Heart left ventricle (tissue), 16 donors: ENCODE measurements at places on chromosomes 5 and 9. TPM values are rescaled to one million over a fixed set of nuclear protein-coding genes. Genes with fewer than 3 reads are reported as not detected.

GRCh38 chr5:139103762-139104161, 94.4 kb downstream of the SIL1 start:
- no peak overlapping the region for H3K4me3 ChIP-seq
- H3K27ac ChIP-seq, result no peak overlapping the region
- H3K27me3 ChIP-seq, result no peaks in the 10 kb centered on the region

DNA sequence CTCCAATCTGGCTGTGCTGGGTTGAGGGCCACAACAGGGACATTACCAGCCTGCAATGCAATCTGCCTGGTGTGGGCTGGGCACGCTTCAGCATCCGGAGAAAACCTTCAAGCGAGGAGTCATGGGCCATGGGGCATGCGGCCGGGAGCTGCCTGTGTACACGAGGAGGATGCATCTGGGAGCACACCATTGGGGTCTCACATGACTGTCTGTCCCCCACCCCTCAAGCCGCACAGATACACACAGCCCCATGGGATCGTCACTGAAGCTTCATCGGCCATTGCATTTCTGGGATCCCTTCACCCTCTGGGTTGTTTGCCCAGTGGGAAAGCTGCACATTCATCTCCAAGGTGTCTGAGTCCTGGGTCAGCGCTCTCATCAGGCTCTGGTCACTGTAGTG, 9.9 kb downstream of the LCN1 start:
- no peaks in the 10 kb centered on the region for H3K36me3 ChIP-seq
- no peaks in the 10 kb centered on the region for H3K4me1 ChIP-seq
- DNase-seq, result no peak
- H3K27me3 ChIP-seq, result no peaks in the 10 kb centered on the region

NIPAL4 gene
- total RNA-seq, result 0.12 TPM

DNA sequence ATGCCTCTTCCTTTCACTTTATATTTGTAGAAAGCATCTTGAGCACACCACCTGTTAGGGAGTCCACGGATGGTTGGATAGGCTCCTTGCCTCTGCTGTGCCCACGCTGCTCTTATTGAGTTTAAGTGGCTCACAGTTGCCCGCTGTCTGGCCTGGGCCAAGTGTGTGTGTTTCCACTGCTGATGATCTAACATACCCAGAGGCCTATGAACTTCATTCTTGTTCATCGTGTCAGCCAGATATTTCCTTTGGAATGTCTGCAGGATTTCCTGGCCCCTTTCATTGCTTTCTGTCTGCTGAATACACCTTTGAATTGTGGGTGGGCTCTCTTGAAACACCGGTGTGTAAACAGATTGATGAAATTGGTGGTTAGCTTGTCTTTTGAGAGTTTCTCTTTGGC, 46.6 kb downstream of the MVB12B start:
- H3K4me3 ChIP-seq, result no peak overlapping the region
- no peak overlapping the region for H3K27ac ChIP-seq
- peaks cover 6% of the 10 kb centered on the region for H3K4me1 ChIP-seq
- peaks cover 5% of the 10 kb centered on the region for H3K36me3 ChIP-seq
- no peak for DNase-seq

GRCh38 chr5:37283214-37283820, 34.1 kb upstream of the CPLANE1 start:
- no peak overlapping the region for H3K27ac ChIP-seq
- H3K4me1 ChIP-seq, result no peaks in the 10 kb centered on the region
- no peaks in the 10 kb centered on the region for H3K36me3 ChIP-seq
- H3K27me3 ChIP-seq, result no peaks in the 10 kb centered on the region

DNA sequence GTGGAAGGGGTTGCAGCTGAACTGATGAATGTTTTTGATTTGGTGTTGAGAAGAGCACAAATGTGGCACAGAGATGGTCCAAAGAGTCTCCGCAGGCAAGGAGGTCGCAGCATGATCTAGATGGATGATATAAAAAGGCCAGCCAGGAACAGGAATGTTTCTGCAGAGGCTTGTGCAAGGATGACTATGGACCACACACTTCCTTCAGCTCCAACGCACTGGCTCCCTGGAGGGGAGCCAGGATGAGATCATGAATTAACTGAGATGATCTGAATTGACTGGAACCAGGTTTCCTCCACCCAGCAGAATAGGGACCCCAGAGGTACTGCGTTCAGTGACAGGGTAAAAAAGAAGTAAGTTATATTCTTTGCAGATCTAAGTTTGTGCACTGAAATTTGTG, 89.0 kb downstream of the ARSB start:
- H3K4me3 ChIP-seq, result no peak overlapping the region
- no peaks in the 10 kb centered on the region for H3K4me1 ChIP-seq
- H3K27ac ChIP-seq, result no peak overlapping the region
- H3K27me3 ChIP-seq, result no peaks in the 10 kb centered on the region
- no peaks in the 10 kb centered on the region for H3K36me3 ChIP-seq

GRCh38 chr5:38541174-38541725, 15.2 kb downstream of the LIFR start:
- H3K27me3 ChIP-seq, result no peaks in the 10 kb centered on the region
- peaks cover 44% of the 10 kb centered on the region for H3K4me1 ChIP-seq
- no peak overlapping the region for H3K4me3 ChIP-seq
- no peaks in the 10 kb centered on the region for H3K36me3 ChIP-seq
- H3K27ac ChIP-seq, result no peak overlapping the region

CYLC2 gene
- not detected for total RNA-seq

DNA sequence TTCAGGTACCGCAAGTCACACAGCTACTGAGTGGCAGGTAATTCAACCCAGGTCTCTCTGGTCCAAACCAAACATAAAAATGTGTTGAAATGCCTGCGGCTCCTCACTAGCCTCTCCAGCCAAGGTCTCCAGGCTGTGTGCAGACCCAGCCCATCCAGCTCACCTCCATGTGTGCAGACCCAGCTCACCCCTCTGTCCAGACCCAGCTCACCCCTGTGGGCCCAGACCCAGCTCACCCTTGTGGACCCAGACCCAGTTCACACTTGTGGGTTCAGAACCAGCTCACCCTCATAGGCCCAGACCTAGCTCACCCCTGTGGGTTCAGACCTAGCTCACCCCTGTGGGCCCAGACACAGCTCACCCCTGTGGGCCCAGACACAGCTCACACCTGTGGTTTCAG, 188.0 kb upstream of the ADCY2 start:
- no peaks in the 10 kb centered on the region for H3K27me3 ChIP-seq
- H3K36me3 ChIP-seq, result no peaks in the 10 kb centered on the region
- no peak overlapping the region for H3K4me3 ChIP-seq
- no peaks in the 10 kb centered on the region for H3K4me1 ChIP-seq
- DNase-seq, result no peak

DNA sequence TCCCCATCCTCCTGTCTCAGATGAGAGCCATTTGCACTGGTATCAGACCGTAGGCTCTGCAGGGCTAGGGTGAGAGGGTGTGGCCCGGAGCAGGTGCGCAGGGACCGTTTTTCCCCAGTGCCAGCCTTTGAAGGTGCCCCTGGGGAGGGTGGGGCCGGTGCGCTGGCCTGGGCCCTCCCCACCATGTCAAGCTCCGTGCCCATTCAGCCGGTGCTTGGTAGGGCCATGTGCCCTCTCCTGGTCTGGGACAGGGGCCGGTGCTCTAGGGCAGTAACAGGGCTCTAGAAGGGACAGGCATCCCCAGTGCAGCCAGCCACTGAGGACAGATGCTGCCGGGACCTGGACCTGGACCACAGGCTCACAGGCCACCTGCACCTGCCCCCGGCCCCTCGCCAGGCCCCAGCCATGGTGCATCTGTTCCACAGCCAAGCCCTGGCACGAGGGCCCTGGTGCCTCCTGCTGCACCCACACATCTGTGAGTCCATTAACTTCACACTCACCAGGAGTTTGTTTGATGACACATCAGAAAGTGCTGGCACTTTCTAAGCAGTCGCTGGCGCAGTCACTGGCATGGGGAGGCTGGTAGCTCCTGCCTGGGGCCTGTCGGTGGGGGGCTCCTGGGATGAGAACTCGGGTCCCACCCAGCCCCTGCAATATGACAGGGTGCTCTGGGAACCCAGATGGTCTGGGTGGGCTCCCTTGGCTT, 5.0 kb upstream of the QRFP start:
- no peaks in the 10 kb centered on the region for H3K36me3 ChIP-seq
- H3K4me1 ChIP-seq, result no peaks in the 10 kb centered on the region
- H3K27me3 ChIP-seq, result peaks cover 34% of the 10 kb centered on the region
- no peak overlapping the region for H3K4me3 ChIP-seq
- no peak overlapping the region for H3K27ac ChIP-seq

PTGER4 gene
- total RNA-seq, result 24.5 TPM

DNA sequence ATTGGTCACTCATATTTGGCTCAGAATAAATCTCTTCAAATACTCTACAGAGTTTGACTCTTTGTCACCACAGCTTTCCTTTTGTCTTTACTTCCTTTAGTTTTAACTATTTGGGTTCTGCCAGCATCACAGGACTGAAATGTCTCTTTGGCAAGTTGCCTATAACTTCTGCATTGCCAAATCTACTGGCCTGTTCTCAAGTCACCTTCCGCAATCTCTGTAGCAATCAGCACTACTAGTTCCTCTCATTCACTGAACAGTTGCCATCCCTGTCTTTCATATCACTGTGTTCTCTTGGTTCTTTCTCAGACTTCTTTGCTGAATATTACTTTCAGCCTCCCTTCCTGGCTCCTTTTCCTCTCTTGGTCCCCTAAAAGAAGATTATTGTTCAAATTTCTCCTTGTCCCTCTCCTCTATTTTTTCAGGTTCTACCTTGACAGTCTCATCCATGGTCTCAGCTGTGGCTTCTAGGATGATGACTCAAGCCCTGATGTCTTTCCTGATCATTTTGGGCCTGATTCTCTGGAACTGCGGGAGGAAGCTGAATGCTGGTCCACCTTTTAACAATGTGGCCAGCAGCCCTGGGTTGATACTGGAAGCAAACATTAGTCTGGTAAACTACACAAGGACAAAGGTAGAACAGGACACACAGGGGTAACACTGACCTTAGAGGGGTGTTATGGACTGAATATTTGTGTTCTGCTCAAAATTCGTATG, 44.0 kb upstream of the LIFR start:
- H3K4me1 ChIP-seq, result peaks cover 32% of the 10 kb centered on the region
- H3K27ac ChIP-seq, result no peak overlapping the region
- no peaks in the 10 kb centered on the region for H3K27me3 ChIP-seq
- H3K36me3 ChIP-seq, result no peaks in the 10 kb centered on the region
- DNase-seq, result no peak
- no peak overlapping the region for H3K4me3 ChIP-seq

- peak overlapping the region; percentile 78 for H3K4me3 ChIP-seq
- peaks cover 31% of the 10 kb centered on the region for H3K4me1 ChIP-seq
- DNase-seq, result peak; percentile 79
Measured at GRCh38 chr9:75088646-75089372, 495 bp downstream of the OSTF1 start.

SHOC1 gene
- not detected for total RNA-seq

DNA sequence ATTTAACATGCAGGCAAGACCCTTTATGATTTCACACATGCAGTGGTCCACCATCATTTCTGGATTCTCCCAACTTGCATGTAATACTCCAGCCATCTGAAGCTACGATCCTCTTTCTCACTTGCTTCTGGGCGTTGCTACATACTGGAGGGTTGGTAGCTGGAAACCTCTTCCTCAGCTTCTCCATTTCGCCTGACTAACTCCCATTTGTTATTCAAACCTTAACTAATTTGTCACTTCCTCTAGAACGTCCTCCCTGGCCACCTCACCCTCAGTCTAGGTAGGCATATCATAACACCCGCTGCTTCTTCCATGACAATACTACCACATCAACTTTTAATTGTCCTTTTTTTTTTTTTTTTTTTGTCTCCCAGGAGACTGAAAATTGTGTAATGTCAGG, 72.6 kb upstream of the EQTN start:
- H3K36me3 ChIP-seq, result no peaks in the 10 kb centered on the region
- H3K27ac ChIP-seq, result no peak overlapping the region
- H3K4me1 ChIP-seq, result no peaks in the 10 kb centered on the region
- no peaks in the 10 kb centered on the region for H3K27me3 ChIP-seq
- DNase-seq, result no peak

PKD2L2 gene
- 0.54 TPM for total RNA-seq

- DNase-seq, result no peak
- no peaks in the 10 kb centered on the region for H3K36me3 ChIP-seq
- H3K27me3 ChIP-seq, result no peaks in the 10 kb centered on the region
- H3K4me1 ChIP-seq, result no peaks in the 10 kb centered on the region
- H3K4me3 ChIP-seq, result no peak overlapping the region
- no peak overlapping the region for H3K27ac ChIP-seq
Measured at GRCh38 chr9:14500705-14501104, 186.8 kb upstream of the NFIB start.

DNA sequence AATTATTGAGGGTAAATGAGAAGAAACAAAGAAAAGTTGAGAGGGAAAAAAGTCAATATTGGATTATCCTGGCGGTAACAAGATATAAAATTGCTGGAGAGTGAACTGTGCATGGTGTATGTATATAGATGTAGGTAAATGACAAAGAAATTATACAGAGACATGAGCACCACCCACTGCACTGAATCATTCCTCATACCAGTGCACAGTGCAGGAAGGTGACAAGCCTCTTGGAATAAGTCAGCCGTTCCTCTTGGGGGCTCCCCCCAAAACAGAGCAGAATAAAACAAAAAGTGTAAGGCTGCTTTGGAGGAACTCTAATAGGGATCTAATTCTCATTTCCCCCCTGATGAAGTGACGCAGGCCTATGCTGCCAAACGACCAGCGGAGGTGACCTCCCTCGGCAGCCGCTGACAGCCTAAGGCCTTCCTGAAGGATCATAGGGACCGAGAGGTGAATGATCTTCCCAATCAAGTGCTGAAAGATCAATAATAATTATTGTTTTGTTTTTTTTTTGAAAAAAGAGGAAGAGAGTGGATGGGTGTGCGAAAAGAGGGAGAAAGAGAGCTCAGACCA, 245.0 kb downstream of the PSAT1 start:
- no peak overlapping the region for H3K27ac ChIP-seq
- no peaks in the 10 kb centered on the region for H3K27me3 ChIP-seq
- no peaks in the 10 kb centered on the region for H3K4me1 ChIP-seq
- H3K4me3 ChIP-seq, result no peak overlapping the region

DNA sequence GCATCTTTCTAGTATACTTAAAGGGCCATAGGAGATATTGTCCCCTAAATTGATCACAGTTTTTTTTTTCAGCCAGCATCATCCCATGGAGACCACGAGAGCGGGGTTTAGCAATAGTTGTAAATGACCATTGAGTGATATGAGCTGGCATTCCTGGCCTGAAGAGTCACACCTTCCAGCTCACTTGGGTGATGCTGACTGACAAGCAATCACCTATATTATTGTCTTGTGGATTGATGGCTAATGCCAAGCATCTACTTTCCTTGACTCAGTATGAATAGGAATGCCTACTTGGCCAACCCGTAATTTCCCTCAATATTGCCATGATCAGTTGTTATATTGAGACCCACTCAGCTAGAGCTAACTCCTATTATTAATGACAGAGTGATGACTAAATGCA, 70.5 kb downstream of the ADAMTSL1 start:
- no peak overlapping the region for H3K27ac ChIP-seq
- H3K4me1 ChIP-seq, result peaks cover 5% of the 10 kb centered on the region
- no peak for DNase-seq

- H3K27ac ChIP-seq, result peak overlapping the region; percentile 95
- H3K4me3 ChIP-seq, result peak overlapping the region; percentile 86
- H3K36me3 ChIP-seq, result no peaks in the 10 kb centered on the region
Measured at GRCh38 chr5:14143841-14144585, 871 bp downstream of the TRIO start.

- no peaks in the 10 kb centered on the region for H3K4me1 ChIP-seq
- no peaks in the 10 kb centered on the region for H3K36me3 ChIP-seq
- no peak for DNase-seq
- H3K27me3 ChIP-seq, result no peaks in the 10 kb centered on the region
- no peak overlapping the region for H3K27ac ChIP-seq
Measured at GRCh38 chr9:115416299-115416698, 298.3 kb upstream of the TNC start.

- H3K4me3 ChIP-seq, result no peak overlapping the region
- peaks cover 6% of the 10 kb centered on the region for H3K4me1 ChIP-seq
- DNase-seq, result no peak
- no peak overlapping the region for H3K27ac ChIP-seq
- no peaks in the 10 kb centered on the region for H3K36me3 ChIP-seq
Measured at GRCh38 chr5:1137567-1138444, 25.9 kb upstream of the SLC12A7 start.
